Vagina (tissue), 2 donors: ENCODE measurements at places on chromosomes 7 and 10. TPM values are rescaled to one million over a fixed set of nuclear protein-coding genes. Genes with fewer than 3 reads are reported as not detected.

DNA sequence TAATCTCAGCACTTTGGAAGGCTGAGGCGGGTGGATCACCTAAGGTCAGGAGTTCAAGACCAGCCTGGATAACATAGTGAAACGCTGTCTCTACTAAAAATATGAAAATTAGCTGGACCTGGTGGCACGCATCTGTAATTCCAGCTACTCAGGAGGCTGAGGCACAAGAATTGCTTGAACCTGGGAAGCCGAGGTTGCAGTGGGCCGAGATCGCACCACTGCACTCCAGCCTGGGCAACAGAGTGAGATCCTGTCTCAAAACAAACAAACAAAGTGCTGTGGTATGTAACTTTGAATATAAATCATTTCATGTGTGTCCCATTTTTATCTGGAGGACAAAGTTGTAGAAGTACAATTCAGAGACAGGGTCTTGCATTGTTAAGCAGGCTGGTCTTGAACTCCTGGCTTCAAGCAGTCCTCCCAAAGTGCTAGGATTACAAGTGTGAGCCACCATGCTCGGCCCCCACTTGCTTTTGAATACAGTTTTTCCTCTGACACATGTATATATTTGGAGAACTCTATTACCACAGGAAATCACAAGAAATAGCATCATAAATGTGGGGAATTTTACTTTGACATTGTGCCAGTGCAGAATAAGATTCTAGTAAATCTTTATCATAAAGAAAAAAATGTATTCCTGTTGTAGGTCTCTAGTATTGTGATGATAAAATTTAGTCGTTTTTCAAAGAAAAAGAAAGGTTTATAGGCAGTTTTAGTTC lies 32.6 kb downstream of the PTPN12 start:
- no peaks in the 10 kb centered on the region for H3K36me3 ChIP-seq
- H3K27me3 ChIP-seq, result no peaks in the 10 kb centered on the region
- DNase-seq, result no peak
- peaks cover 50% of the 10 kb centered on the region for H3K4me1 ChIP-seq

GRCh38 chr7:144144426-144144825 lies 21.4 kb downstream of the OR2A14 start:
- H3K27ac ChIP-seq, result no peak overlapping the region
- H3K4me1 ChIP-seq, result no peaks in the 10 kb centered on the region
- no peaks in the 10 kb centered on the region for H3K36me3 ChIP-seq
- no peak overlapping the region for H3K4me3 ChIP-seq

DNA sequence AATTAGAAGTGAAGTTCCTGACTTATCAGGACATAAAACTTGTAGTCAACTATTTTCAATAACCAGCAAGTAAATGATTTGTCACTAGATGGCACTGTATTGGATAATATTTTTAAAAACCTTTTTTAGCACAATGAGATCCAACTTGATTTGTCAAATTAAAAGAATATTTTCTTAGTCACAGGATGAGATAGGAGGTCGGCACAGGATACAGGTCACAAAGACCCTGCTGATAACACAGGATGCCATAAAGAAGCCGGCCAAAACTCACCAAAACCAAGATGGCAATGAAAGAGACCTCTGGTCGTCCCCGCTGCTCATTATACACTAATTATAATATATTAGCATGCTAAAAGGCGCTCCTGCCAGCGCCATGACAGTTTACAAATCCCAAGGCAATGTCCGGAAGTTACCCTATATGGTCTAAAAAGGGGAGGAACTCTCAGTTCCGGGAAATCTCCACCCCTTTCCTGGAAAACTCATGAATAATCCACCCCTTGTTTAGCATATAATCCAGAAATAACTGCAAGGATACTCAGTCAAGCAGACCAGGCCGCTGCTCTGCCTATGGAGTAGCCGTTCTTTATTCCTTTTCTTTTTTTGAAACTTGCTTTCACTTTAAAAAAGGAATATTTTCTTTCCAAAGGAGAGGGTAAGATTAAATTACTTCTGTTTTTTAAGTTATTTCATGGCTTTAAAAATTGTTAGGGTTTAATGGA lies 255.7 kb upstream of the MKLN1 start:
- H3K36me3 ChIP-seq, result no peaks in the 10 kb centered on the region
- no peak for DNase-seq
- H3K27ac ChIP-seq, result peak overlapping the region; percentile 62
- H3K4me3 ChIP-seq, result no peak overlapping the region

LIPJ gene
- total RNA-seq, result not detected

TAS2R3 gene
- 1.5 TPM for total RNA-seq

ADCY1 gene
- 2.5 TPM for total RNA-seq
